NAMALWA (cell line): ENCODE measurements at places on chromosomes 1 and 21.

DNA sequence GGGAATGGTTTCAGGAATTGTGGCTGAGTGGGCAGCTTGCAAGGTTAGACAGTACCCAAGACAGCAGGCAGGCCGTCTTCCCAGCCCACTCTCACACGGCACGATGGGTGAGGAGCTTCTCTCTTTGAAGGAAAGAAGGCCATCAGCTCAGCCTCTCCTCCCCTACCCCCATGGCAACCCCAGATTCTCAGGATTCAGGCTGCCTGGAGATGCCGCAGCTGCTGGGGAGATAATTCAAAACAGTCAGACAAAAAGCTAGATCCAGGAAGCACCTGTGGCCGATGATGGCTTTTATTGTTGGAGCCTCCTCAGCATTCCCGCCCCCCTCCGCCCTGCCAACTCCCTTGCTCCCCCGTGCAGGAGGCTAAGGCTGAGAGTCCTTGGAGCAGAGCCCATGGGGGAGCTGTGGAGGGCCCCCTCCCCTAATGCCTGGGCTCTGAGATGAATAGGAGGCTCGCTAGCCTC, 220.5 kb downstream of the TRABD2B start:
- no peak for DNase-seq

GRCh38 chr1:40914927-40915569, 52.9 kb upstream of the CITED4 start:
- no peak for DNase-seq

DNA sequence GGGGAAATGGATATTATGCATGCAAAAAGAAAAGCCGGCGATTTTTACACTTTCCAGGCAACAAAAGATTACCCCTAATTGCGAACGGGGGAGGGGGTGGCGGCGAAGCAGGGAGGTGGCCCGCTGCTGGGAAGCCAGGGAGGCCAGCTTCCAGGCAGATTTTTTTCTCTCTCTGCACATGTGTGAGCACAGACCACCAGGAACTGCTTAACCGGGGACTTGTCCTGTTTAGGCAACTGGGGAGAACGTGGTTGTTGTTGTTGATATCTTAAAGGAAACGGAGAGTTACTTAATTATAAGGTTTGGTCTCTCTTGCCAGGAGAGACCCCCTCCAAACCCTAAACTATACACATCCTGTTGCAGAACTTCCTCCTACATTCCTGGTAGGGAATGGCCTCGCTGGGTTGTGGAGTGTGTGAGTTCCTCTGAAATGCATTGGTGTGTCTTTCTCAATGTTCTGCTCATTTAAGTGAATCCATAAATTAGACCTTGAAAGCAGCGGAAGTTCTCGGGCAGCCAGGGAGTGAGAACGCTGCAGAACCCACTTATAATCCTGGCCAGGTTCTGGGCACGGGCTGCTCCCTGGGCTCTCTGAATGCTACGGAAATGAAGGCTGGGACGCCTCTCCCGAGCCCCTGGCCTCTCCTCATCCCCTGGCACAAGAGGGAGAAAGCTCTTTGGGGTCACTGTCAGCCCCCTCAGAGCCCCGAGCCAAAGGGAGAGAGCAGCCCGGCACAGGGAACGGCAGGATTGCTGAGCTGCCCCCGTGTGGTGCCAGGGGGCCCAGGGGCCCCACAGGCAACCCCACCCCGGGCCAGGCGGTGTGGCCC, 250.0 kb downstream of the FOXD2 start:
- no peak for DNase-seq

DNA sequence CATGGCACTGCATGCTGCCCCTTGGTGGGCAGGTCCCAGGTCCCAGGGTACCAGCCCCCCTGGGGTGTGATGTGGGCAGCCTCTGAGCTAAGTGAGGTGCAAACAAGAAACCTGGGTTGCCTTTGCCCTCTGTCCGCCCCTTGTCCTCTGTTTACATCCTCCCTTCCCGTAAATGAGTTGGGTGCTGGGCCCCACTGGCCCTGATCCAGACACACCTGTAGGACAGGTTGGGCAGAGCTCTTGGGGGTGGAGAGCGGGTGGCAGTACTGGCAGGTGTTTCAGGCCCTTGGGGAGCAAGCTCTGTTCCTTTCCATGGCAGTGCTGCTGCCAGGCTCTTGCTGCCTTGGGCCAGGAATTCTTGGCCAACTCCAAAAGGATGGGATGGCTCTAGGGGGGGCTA, 35.8 kb downstream of the ELF3 start:
- DNase-seq = no peak

GRCh38 chr1:114339379-114339778, 171.6 kb downstream of the TRIM33 start:
- DNase-seq = no peak

DNA sequence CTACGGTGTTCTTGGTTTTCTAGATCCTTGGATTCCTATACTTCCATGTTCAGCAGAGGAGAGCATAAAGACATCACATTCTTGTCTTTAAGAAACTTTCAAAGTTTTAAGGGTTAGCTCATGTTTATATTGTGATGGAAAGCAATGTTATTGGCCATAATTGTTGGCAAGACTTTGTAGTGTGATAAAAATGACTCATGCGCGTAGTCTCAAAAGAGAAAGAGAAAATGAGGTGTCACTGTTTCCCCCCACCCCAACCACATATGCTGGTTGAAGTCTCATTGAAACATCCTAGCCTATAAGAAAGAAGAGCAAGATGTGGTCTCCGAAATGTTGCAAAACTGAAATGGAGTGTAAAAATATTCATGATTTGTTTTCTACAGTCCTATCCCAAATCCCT, 348.8 kb downstream of the PTBP2 start:
- no peak for DNase-seq

GRCh38 chr1:194807530-194808220, 1621.3 kb upstream of the B3GALT2 start:
- DNase-seq = no peak

GRCh38 chr1:3461238-3461933, 6.9 kb downstream of the ARHGEF16 start:
- no peak for DNase-seq

- peak; percentile 53 for DNase-seq
These were observed 624 bp downstream of the SLC41A1 start for GRCh38 chr1:205812271-205812877.

DNA sequence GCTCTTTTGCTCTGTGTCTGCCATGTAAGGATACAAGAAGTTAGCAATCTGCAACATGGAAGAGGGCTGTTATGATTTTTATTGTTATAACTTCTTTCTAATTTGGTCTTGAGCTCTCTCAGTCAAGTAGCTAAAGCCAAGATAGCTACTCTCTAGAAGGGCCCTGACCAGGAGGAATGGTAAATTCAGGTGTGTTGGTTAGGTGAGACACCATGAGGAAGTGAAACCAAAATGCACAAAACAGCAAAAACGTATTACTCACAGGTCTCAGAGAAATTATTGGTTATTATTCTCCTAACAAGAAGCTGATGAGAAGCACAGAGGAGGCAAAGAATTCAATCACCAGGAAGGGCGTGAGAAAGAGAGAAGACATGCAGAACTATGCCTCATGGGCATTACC, 51.8 kb upstream of the INSL5 start:
- no peak for DNase-seq

DNA sequence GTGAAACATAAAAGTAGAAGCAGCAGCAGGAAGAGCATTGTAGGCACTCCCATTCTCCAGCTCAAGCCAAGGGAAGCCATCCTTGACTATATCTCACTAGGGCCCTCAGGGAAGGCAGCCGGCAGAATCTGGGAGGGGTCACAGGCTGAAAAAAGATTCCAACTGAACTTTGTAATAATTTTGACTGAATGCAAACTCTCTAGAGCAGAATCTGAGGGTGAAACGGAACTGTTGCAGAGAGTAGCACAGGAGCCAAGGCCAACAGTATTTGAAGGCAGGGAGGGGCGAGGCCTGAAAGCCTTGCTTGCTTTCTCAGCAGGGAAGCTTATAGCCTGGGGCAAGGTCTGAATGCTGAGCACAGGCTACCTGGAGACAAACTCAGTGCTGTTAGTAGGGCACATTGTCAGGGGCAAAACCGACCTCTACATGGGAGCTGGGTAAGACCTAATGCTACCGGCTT, 180.6 kb downstream of the COL24A1 start:
- DNase-seq = no peak

- DNase-seq = no peak
These were observed 139.5 kb downstream of the GRIK3 start for GRCh38 chr1:36894824-36895223.

DNA sequence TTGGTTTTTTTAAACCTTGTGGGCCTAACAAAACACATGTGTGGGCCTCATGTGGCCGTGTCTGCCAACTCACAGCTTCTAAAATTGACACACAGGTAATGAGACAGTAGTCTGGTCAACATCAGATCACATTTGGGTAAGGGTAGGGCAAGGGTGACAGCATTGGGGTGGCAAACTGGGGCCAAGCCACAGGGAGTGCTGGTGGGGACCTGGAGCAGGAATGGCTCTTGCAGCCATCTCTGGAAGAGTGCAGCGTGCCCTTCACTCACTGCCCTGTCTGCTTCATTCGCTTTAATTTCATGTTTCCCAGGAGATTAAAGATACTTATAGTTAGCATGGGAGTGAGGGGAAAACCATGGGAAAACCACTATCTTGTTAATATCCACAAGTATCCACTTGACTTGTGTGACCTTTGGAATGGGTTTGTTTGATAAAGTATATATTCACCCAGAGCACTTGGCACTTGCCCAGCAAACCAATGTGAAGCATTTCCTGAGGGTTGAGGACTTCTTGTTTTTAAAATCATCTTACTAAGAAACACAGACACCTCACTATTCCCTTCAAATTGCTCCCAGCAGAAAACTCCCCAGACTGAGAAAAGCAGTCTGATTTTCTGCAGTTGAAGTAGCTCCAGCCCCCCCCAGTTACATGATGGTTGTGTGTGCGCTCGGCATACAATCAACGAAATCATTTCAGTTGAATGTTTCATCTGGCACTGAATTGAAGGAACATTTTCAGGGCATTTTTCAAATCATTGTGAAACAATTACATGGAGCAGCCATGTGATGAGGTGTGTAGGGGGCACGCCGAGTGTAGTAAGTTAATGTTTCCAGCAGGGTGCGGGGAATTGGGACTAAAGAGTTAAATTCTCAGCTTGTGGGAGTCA, 175.7 kb downstream of the VPS13D start:
- DNase-seq = no peak

DNA sequence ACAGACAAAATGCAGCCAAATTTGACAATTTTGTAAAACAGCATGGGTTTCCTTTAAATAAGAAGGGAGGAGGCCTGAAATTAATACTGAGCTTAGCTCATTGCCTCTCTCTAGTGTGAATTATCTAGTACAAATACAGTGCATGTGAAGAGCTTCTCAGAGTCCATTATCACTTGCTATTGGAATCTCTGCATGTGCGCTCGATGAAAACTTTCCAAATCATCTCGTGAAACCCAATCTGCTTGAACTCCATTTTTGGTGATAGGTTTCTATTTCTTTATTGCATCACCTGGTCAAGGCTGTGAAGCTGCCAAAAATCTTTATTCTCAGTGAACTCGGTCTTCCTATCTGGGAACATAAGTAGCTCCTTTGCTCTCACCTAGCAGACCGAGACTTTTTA, 49.5 kb upstream of the LYPLAL1 start:
- DNase-seq = no peak

- DNase-seq = no peak
These were observed 248.0 kb downstream of the S1PR1 start for GRCh38 chr1:101484689-101485338.

- DNase-seq = no peak
These were observed 12.3 kb downstream of the RAB4A start for GRCh38 chr1:229283183-229283611.

DNA sequence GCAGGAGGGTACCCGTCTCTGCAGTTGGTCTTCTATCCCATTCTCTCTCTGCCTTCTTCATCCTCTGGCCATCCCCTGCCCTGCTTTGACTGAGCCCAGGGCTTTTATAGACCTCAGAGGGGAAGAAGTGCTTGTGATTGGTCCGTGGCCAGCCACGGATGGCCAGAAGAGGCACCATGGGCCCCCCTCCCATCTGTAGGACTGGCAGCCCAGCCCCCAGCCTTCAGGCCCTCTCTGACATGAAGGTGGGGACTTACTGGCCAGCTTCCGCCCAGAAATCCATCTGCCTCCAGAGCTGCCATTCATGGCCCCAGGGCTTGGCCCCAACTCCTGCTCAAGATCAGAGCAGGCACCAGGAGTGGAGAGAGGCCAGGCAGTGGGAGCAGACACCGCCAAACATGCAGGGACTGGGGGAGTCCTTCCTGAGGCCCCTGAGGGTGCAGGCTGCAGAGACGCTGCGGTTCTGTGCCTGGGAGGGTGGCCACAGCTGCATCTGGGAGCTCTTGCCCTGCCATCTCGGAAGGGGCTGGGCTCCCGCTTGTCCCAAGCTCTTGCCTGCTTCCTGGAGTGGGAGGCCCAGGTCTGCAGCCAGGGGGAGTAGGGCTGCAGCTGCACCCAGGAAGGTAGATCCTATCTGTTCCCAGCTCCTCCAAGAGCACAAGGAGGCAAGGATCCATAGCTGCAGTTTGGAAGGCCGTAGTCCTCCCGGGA, 698.6 kb upstream of the B3GALT2 start:
- DNase-seq = no peak

DNA sequence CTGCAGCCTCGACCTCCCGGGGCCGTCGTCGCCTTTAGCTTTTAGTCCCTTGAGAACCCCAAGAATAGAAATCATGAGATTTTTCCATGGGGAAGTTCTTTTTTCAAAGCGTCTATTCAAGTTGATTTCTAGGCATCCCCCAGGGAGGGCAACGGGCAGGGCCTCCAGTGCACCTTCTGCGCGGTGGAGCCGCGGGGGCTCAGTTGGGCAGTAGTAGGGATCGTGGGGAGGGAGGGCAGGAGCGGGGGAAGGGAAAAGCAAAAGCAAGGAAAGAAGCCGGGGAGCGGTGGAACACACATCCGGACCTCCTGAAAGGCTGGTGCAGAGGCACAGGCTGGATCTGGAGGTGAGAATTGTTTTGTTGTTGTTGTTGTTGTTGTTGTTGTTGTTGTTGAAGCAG, 103.4 kb downstream of the PPIAL4G start:
- no peak for DNase-seq

DNA sequence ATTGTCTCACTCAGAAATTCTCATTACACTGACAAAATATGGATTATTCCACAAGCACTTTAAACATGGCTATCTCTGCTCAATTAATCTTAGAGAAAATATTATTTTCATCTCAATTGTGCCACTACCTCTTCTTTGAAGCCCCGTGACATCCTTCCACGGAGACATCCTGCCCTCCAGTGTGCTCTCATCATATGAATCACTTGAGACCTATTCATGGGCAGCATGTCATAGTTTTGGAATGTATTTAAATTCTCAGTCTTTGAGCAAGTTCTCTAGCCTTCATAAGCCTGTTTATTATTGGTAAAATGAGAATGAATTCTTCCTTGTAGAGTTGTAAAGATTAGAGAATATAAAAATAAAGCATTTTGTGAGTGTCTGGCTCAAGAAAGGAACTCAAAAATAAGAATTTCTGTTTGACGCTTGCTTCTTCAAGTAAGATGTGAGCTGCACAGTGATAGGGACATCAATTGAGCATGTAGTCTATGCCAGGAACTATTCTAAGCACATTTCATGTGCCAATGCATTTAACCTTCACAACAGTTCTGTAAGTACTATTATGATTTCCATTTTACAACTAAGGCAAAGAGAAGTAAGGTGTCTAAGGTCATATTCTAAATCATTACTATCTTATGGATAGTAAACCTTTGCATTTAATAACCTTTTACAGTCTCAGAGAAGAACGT, 557.4 kb upstream of the ZRANB2 start:
- no peak for DNase-seq
